GM13977 (cell line): ENCODE measurements at places on chromosomes 4 and X.

DNA sequence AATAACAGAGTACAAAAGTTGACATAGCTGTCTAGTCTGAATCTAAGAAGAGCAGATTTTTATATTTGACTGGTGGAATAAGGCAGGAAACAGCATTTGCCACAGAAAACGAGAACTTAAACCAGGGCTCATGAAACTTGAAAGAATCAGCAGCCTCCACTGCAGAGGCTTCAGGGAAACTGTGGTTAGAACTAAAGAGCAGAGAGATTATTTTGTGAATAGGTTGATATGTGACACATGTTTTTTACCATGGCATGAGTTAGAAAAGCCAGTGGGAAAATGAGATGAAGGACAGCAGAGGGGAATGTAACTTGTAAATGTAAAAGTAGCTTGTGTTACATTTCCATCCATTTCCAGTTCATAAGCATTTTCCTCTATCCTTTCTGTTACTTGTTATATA is 63.7 kb upstream of the CAMK2D start:
- DNase-seq, result no peak

- DNase-seq, result no peak
Measured at GRCh38 chrX:65644621-65645289, 22.7 kb upstream of the MSN start.

GRCh38 chr4:26433556-26433955 is 56.7 kb downstream of the CCKAR start:
- DNase-seq, result no peak

- no peak for DNase-seq
Measured at GRCh38 chrX:30538271-30538670, 39.3 kb downstream of the TASL start.

DNA sequence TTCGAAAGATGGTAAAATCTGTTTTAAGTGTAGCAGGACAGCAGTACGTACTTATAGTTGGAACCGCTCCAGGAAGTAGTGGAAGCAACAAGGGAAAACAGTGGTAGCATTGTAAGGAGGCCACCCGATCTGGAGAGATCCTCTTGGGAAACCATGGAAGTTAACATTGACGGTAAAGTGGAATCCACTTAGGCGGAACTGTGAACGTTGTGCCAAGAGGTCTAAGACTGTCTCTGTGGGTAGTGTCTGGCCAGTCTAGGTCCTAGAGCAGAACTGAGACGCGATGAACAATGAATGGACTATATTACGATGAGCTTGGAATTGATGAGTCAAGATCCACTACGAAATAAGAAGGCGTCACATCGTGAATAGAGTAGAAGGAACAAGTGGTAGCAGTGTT is 124.0 kb downstream of the TENM3 start:
- no peak for DNase-seq

DNA sequence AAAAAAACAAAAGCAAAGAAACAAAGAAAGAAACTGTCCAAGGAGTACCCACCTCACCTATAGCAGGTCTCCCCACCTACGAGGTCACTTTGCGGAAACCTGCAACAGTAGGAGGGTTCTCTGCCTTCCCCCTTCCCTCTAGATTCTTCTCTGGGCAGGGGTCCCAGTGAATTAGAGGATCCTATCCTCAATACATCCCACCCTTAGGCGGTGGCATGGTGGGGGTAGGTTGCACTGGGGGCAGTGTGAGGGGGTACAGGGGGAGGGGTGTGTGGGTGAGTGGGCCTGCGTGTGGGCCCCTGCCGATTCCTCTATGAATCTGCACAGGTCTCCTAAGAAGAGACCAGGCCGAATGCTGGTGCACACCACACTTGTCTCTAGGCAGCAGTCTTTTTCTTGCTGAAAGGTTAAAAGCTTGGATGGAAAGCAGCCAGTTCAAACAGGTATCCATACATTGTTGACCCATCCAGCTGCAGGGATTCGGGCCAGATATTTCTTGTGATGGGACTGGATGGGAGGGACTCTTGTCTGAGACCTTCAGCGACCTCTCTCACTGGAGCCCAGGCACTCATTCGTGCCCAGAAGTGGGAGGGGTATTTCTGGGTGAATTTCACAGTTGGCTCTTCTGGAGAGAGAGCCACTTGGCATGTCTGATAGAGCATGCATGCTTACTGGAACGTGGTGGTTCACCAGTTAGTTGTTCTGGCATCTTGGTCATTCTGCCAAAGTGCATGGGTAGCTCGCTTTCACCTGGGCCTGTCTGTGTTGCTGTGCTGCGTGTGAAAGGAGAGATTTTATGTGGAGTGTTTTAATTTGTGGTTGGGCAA is 65.6 kb downstream of the NBDY start:
- DNase-seq, result no peak

GRCh38 chr4:123345935-123346300 is 50.7 kb upstream of the SPRY1 start:
- DNase-seq, result no peak

DNA sequence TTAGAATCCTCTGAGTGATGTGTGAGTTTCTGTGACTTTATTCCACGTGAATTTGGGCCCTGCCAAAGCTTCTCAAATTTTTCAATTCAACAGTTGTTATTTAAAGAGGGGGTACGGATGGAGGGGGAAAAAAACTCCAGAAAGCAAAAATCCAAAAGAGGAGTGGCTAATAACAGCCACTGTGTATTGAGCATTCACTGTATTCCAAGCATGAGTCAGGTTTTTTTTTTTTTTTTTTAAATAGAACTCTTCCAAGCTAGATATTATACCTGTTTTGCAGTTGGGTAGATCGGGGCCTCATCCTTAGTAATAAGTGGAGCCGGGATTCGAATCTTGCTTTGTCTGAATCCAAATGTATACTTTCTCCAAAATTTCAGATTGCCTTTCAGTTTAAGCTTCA is 6.4 kb upstream of the RHOH start:
- DNase-seq, result no peak
